Smooth muscle cell of the umbilical artery (primary cell): ENCODE measurements at places on chromosomes 5 and 9. TPM values are rescaled to one million over a fixed set of nuclear protein-coding genes. Genes with fewer than 3 reads are reported as not detected.

TMEM171 gene
- total RNA-seq: 1.8 and 4.7 TPM in 2 replicates

SAXO1 gene
- 0.05 TPM in 1 of 2 replicates, not detected in the other for total RNA-seq

NRARP gene
- 0.18 and 0.30 TPM in 2 replicates for total RNA-seq

BTNL8 gene
- total RNA-seq: not detected in 2 replicates

MOB3B gene
- 0.18 and 0.30 TPM in 2 replicates for total RNA-seq

NDOR1 gene
- total RNA-seq: 2.7 and 5.4 TPM in 2 replicates

PAEP gene
- total RNA-seq: not detected in 2 replicates

SPACA9 gene
- 2.4 and 2.5 TPM in 2 replicates for total RNA-seq

C9orf50 gene
- total RNA-seq: not detected in 2 replicates

TUSC1 gene
- total RNA-seq: 7.6 and 10.4 TPM in 2 replicates

TNFSF15 gene
- 0.32 and 3.0 TPM in 2 replicates for total RNA-seq

MEGF10 gene
- 0.14 TPM in 1 of 2 replicates, not detected in the other for total RNA-seq

TSTD2 gene
- 17.2 and 23.5 TPM in 2 replicates for total RNA-seq

SPATA31E1 gene
- not detected in 2 replicates for total RNA-seq

MYOZ3 gene
- total RNA-seq: 0.30 and 0.32 TPM in 2 replicates

SPOCK1 gene
- 587 and 651 TPM in 2 replicates for total RNA-seq

PLPP7 gene
- total RNA-seq: 5.3 and 6.1 TPM in 2 replicates

DOCK2 gene
- total RNA-seq: 3.0 and 5.4 TPM in 2 replicates

SMIM32 gene
- not detected in 2 replicates for total RNA-seq

GPR21 gene
- 0.89 and 0.97 TPM in 2 replicates for total RNA-seq

GPR150 gene
- under 0.01 and 0.28 TPM in 2 replicates for total RNA-seq

LCP2 gene
- total RNA-seq: not detected in 2 replicates

NMUR2 gene
- not detected in 2 replicates for total RNA-seq

TMEM232 gene
- 1.7 and 3.9 TPM in 2 replicates for total RNA-seq

FAM169A gene
- under 0.01 and 0.74 TPM in 2 replicates for total RNA-seq

PRSS3 gene
- 2.1 and 3.2 TPM in 2 replicates for total RNA-seq

PTGS1 gene
- 2.6 and 4.5 TPM in 2 replicates for total RNA-seq

GMCL2 gene
- total RNA-seq: not detected in 2 replicates

NR5A1 gene
- not detected in 2 replicates for total RNA-seq

CD72 gene
- 0.32 and 1.2 TPM in 2 replicates for total RNA-seq

PKD2L2 gene
- not detected in 2 replicates for total RNA-seq

INSL6 gene
- total RNA-seq: not detected in 2 replicates

SLC34A3 gene
- under 0.01 TPM in 1 of 2 replicates, not detected in the other for total RNA-seq

CFAP90 gene
- 0.23 and 0.30 TPM in 2 replicates for total RNA-seq

TPRN gene
- total RNA-seq: 6.2 and 8.9 TPM in 2 replicates

PCDHA2 gene
- total RNA-seq: 0.05 TPM in 1 of 2 replicates, not detected in the other

CETN3 gene
- total RNA-seq: 16.6 and 20.2 TPM in 2 replicates

TLX3 gene
- total RNA-seq: not detected in 2 replicates

PCDHB10 gene
- 0.42 and 0.59 TPM in 2 replicates for total RNA-seq

PCDHA5 gene
- under 0.01 and 0.05 TPM in 2 replicates for total RNA-seq

PCDHA11 gene
- 0.18 and 0.30 TPM in 2 replicates for total RNA-seq

SH3GL2 gene
- 0.05 TPM in 1 of 2 replicates, not detected in the other for total RNA-seq

EIF4E1B gene
- total RNA-seq: not detected in 2 replicates

C9 gene
- total RNA-seq: 0.46 TPM in 1 of 2 replicates, not detected in the other

PROB1 gene
- total RNA-seq: 0.59 and 0.78 TPM in 2 replicates

CDC25C gene
- 0.30 and 2.4 TPM in 2 replicates for total RNA-seq

SH3RF2 gene
- 1.5 and 7.7 TPM in 2 replicates for total RNA-seq

FOXI1 gene
- total RNA-seq: not detected in 2 replicates

PCDHA9 gene
- total RNA-seq: under 0.01 and 0.09 TPM in 2 replicates

ADAMTS16 gene
- 3.9 and 10.7 TPM in 2 replicates for total RNA-seq

TMC1 gene
- under 0.01 and 0.28 TPM in 2 replicates for total RNA-seq

TSSK1B gene
- total RNA-seq: 0.30 and 0.46 TPM in 2 replicates

ESM1 gene
- total RNA-seq: 6.5 and 106 TPM in 2 replicates

OR1B1 gene
- 0.23 TPM in 1 of 2 replicates, not detected in the other for total RNA-seq

NEUROG1 gene
- total RNA-seq: not detected in 2 replicates

FGFR4 gene
- 0.59 and 2.6 TPM in 2 replicates for total RNA-seq
